Adrenal gland (tissue), 19 donors: ENCODE measurements at places on chromosomes 5 and 9. TPM values are rescaled to one million over a fixed set of nuclear protein-coding genes. Genes with fewer than 3 reads are reported as not detected.

GRCh38 chr5:176427971-176428370 is 11.6 kb upstream of the CLTB start:
- DNase-seq = no peak

DNA sequence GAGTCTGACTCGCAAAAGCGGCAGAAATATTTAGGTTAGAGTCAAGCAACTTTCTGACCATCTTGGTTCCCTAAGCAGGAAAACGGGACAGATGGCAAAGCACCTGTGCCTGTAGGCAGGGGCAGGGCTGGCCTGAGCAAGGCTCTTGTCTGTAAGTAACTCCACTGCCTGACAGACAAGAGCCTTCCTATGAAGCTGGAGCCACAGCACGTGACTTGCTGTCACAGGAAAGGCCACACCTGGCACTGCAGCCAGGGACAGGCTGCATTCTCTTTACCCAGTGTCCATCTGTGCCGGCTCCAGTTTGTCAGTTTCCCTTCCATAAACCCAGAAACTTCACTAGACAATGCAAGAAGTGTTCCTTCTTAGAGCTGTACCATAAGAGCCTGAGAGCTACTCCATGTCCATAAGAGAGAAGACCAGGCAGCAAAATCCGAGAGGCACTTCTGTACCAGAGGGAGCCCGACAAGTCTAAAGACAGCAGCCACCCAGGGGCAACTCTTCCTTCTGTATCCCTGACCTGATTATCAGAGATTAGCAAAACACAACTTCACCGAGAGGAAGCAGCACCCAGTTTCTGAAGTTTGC is 78.1 kb downstream of the GPR21 start:
- DNase-seq = peak; percentile 25

Gene GPR151
- total RNA-seq = not detected

Gene CD180
- 2.2 TPM for total RNA-seq

DNA sequence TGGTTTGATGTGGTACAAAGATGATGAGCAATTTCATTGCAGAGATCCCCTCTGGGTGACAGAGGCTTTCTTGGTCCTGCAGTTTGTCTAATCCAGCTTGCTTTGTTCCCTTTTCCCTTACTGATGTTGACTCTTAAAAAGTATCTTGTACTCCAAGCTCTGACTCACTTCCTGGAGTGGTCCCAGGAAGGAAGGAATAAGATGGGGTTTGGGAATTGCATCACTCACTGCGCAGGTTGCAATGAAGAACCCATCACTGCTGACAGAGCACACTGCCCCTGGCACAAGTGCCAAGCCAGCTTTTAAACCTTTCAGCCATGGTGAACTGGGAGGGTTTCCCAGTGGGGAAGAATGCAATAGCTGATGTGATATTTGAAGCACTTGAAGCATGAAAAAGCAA is 662.2 kb upstream of the CTNND2 start:
- DNase-seq = no peak

DNA sequence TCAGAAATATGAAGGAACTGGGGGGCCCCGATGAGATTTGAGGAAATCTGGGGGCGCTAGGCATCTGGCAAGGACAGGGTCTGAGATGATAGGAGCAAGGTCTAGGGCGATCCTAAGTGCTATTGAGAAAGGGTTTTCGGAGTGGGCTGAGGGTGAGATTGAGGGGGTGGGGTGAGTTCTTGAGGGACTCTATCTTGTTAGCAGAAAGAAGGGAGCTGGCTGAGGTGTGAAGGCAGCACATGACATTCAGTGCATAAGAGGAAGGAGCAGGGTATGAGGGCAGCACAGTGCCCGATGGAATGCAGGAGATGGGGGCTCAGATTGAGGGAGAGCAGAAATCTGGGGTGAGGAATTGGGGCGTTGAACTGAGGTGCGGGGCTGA is 640 bp downstream of the TRIM32 start:
- DNase-seq = no peak

- no peak for DNase-seq
Measured at GRCh38 chr9:126413391-126414068, 86.9 kb downstream of the MVB12B start.

DNA sequence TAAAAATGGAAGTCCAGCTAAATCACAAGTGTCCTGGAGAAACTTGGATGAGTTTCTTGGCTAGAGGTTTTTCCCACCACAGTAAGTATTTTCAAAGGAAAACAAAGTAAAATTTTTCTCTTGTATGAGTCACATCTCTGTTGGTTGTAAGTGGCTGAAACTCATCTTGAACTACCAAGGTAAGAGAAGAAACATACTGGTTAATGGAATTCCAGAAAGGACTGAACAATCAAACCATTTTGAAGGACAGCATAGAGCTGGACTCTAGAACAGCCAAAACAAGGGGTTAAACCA is 102.8 kb upstream of the CDKN2B start:
- DNase-seq = no peak

DNA sequence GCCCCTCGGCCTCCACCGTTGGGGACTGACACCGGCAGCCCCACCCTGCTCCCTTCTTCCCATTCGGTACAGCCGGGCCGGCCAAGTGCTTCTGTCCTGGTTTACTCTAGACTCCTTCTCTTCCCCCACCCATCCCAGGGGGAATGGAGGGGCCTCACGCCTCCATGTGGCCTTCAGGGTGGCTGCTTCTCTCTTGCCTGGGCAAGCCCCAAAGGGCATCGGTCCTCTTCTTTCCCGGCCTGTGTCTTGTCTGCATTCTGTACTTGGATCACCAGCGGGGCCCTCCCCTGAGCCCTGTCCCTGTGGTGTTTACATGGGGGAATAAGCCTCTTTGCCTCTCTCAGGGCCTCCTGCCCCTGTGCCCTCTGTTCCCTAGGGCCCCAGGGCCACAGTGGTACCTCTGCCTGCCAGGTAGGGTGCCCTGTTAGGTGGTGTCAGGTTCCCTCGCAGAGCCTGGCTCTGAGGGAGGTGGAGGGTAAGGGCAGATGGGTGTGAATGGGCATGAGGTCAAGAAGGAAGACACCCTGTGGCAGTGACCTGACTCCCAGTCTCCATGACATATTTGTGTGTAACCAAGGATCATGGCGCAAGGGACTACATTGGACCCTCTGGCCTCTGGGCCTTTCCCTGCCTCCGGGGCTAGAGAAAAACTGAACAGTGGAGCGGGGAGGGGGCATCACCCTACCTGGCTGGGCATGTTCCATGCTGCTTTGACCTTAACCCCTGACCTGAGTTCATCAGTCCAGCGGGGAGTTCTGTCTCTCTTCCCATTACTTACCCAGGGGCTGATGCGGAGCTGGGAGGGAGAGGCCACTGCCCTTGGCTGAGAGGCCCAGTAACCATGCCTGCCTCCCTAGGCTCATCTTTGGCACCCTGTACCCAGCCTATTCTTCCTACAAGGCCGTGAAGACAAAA is 1.6 kb downstream of the REEP2 start:
- DNase-seq = no peak

Gene TAF11L3
- not detected for total RNA-seq

DNA sequence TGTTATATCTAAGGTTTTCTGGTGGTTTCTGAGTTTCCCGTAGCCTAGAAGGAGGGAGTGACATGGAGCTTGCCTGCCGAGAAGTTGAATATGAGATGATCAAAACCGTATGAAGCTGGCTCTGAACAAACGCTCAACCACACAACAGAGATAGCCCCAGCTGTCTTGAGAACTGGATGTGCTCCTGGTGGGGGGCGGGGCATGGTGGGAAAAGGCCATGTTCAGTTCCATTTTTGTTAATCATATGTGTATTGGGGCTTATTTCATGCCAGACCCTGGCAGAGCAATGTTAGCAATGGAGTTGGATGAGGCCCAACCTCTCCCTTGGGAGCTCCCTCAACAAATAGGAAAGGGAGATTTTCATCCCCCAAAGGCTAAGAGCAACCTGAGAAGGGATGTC is 4.8 kb downstream of the CCL19 start:
- DNase-seq = no peak

DNA sequence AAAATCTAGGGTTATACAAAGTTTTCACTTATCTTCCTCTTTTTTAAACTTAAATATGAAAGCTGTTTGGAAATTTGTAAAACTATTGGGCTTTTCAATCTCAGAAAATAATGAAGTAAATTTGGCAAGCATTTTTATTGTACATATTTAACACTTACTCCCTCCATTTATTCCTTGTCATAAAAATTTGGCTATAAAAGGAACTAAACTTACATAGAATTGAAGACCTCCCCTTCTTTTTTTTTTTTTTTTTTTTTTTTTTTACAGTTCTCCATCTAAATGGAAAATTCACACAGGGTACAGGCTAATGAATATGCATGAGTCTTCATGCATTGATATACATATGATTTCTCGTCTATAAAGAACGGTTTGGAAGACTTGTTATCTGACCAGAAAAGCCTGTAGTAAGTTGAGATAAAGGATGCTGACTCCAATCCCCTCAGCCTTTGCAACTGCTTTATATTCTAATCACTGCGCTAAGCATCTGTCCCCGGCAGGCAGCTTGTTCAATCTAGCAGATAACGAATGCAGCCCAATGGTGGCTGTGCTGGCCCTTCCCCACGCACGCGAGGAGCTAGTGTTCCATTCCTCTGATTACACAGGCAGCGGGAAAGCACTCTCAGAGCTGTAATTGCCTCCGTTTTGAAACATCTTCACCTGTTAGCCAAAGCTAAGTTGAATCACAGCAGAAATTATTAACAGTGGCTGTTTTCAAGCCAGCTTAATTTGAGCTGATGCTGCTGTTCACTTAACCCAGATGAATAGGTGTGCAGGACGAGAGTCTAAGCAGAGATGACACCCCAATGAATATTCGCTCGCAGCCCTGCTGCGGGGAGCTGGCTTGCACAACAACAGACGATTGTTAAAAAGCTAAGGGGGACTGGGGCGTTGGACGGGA is 453.8 kb upstream of the ZNF608 start:
- DNase-seq = no peak

DNA sequence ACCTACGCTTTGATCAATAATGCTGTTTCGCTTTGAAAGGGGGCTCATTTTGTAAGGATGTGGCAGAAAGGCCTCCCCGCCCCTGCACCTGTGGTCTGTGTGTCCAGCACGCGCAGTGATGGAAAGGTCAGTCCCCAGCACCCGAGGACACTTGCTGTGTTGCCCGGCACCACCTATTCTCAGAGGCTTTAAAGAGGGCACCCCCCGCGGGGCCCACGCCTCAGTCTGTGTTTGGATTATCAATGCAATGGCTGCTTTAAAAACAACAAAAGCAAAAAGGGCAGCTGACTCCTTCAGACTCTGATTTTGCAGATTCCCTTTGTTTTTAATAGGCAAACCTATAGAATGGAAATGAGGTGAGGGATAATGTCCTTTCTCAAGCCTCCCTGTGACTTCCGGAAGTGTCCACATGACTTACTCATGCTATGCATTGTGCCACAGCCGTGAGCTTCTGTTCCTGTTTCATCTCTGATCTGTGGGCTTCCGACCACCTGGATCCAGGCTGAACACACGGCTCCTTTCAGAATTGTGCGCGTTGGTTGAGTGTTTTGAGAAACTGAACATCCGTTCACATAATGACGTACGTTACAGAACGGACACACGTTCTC is 416.2 kb downstream of the IRX2 start:
- DNase-seq = no peak

DNA sequence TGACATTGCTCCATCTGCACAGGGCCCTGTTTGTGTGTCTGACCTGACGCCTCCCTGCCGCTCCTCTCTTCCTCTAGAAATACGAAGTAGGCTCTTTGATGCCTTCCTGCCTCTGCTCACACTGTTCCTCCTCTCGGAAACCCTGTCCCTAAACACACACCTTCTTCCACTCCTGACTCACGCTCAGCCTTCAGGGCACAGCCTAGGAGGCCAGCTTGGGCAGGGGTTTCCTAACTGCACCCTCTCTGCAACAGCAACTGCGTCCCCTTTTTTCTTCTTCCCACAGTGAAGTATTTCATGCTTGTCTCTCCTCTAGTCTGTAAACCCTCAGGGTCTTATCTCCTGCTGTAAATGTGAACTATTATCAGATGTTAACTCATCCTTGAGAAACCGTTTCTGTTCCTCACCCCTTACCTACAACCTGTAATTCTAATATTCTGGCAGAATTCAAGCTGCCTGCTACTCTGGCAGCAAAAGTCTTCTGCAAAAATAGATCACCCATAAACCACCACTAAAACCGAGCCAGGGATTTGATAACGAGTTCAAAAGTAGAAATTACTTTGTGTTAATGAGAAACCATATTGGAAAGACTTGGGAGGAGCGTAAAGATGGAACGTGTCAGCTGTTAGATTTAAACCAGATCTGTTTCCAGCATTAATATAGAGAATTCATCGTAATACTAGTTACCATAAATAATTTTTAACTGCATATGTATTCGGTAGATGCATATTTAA is 100.2 kb downstream of the DAPK1 start:
- no peak for DNase-seq

Gene LRRTM2
- 0.26 TPM for total RNA-seq

GRCh38 chr5:68381060-68381459 is 165.5 kb downstream of the PIK3R1 start:
- no peak for DNase-seq

DNA sequence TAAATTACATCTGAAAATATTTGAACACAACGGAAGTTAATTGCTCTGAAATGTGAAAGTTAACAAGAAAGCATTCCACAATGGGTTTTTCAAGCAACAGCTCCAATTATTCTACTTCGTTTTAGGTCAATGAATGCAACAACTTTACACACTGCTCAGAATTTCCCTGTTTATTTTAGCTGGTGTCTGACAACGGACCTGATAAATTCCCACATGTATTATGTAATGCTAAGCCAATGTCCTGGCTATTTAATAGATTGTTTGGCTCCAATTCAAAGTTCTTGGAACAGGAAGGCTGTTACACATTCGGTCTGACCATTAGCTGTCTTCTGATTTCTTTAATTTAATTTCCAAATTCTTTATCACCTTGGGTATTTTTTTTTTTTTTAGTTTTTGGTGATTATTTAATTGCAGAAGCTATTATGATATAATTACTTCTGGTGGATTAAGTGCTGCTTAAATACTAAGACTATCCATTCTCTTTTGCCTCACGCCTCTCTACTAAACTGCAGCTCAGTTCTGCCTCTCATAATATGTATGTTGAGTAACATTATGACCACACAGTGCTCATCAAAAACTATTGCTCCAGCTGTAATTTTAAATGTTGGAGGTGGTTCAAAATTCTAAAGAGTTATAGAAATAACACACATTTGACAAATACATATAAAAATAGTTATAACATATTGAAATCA is 57.9 kb downstream of the MEF2C start:
- DNase-seq = no peak

- DNase-seq = no peak
Measured at GRCh38 chr9:90095682-90096081, 490.9 kb downstream of the GADD45G start.

Gene ARL10
- 2.2 TPM for total RNA-seq

- no peak for DNase-seq
Measured at GRCh38 chr5:156414391-156414790, 87.4 kb downstream of the SGCD start.

GRCh38 chr9:129866394-129867135 is 31.3 kb downstream of the USP20 start:
- DNase-seq = no peak

Gene SPATA31D4
- total RNA-seq = not detected

- no peak for DNase-seq
Measured at GRCh38 chr9:125633116-125633745, 73.8 kb downstream of the MAPKAP1 start.
